NCI-H2107 (cell line): ENCODE measurements at places on chromosomes 12 and 14.

DNA sequence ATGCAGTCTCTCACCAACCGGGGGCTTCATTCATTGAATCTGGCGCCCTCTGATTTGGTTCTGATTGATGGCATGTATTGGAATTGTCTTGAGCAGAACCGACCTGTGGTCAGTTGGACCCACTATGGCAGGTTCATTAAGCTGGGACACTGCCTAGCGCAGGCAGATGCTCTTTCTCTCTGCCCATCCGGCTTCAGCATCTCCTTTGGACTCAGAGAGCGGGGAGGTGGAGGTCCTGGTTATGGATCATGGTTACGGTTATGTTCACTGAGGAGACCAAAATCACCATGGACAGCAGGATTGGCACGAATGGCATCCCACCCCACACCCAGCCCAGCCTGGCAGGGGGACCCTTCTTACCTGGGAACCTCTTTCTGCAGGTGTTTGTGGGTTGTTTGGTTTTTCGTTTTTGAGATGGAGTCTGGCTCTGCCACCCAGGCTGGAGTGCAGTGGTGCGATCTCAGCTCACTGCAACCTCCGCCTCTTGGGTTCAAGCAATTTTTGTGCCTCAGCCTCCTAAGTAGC lies 16.4 kb upstream of the BCL7A start:
- no peak for DNase-seq

DNA sequence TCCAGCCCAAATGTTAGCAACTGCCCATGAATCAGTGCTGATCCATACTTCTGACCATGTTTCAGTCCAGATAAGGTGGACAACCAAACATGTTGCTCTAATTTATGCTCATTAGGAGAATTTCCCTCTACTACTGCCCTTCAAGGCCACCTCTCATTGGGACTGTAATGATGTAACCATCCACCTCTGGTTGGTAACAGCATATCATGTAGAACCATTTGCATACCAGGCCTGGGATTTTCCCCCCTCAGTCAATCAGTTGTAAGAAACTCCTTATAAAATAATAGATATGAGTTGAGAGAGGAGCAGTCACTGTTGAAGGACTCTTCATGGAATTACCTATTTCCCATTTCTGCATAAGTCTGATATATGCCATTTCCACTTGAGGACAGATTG lies 17.8 kb upstream of the YAF2 start:
- DNase-seq = no peak

DNA sequence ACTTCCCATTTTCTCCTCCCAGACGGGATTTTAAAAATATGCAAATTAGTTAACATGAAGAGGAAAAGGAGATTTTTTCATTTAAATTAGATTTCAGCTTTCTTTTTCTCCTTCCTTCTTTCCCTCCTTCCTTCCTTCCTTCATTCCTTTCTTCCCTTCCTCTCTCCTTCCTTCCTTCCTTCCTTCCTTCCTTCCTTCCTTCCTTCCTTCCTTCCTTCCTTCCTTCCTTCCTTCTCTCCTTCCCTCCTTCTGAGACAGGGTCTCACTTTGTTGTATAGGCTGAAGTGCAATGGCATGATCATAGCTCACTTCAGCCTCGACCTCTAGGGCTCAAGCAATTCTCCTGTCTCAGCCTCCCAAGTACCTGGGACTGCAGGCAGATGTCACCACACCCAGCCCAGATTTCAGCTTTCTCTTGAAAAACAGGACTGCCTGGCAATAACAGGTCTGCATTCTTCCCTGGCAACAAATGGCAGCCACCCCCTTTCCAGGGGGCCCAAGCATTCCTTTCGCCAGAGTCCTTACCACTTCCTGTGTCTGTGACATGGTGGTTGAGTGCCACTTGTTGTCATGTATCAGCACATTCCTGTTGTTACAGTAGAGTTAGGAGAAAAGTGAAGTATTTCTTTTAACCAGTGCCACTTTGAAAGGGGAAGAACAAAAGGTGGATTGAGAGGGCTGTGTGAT lies 119.1 kb downstream of the PTPN11 start:
- DNase-seq = no peak

GRCh38 chr14:57578801-57579200 lies 85.1 kb upstream of the CCDC198 start:
- DNase-seq = no peak

- DNase-seq = no peak
These were observed 198.6 kb downstream of the BCAT1 start for GRCh38 chr12:24750263-24750662.

- no peak for DNase-seq
These were observed 1674.7 kb upstream of the SEL1L start for GRCh38 chr14:83208341-83208740.

DNA sequence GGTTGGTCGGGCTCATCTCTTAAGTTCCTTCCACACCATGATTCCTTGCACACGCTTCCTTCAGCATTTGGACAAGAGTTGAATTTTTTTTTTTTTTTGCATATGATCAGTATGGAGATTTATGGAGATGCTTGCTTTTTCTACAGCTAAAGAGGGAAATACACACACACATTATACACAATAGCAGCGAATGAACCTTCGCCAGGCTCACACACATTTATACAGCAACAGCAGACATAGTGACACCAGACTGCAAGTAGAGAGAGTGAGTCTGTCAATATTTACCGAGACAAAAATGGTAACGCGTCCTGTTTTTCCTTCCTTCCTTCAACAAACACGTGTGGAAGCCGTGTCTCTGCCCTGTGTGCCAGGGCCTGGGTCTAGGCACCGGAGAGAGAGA lies 897.9 kb downstream of the BCL11B start:
- DNase-seq = no peak

- no peak for DNase-seq
These were observed 248.9 kb downstream of the CCDC59 start for GRCh38 chr12:82109243-82109642.

GRCh38 chr12:52380271-52380694 lies 5.2 kb downstream of the KRT84 start:
- no peak for DNase-seq
